CD8-positive, alpha-beta memory T cell (primary cell): ENCODE measurements at places on chromosomes 5 and 9. TPM values are rescaled to one million over a fixed set of nuclear protein-coding genes. Genes with fewer than 3 reads are reported as not detected.

- H3K36me3 ChIP-seq, result no peaks in the 10 kb centered on the region
- no peaks in the 10 kb centered on the region for H3K4me1 ChIP-seq
- no peaks in the 10 kb centered on the region for H3K27me3 ChIP-seq
- H3K27ac ChIP-seq, result no peak overlapping the region
- DNase-seq, result no peak
These were observed 19.0 kb downstream of the CCNJL start for GRCh38 chr5:160293386-160293785.

MYOZ3 gene
- total RNA-seq, result not detected

GRCh38 chr9:137129456-137130175 lies 9.3 kb upstream of the GRIN1 start:
- peak overlapping the region; percentile 81 for H3K27ac ChIP-seq
- H3K4me1 ChIP-seq, result peaks cover 25% of the 10 kb centered on the region
- peak; percentile 89 for DNase-seq
- H3K4me3 ChIP-seq, result peak overlapping the region; percentile 78
- H3K36me3 ChIP-seq, result no peaks in the 10 kb centered on the region

TEX48 gene
- 0.86 TPM for total RNA-seq

DNA sequence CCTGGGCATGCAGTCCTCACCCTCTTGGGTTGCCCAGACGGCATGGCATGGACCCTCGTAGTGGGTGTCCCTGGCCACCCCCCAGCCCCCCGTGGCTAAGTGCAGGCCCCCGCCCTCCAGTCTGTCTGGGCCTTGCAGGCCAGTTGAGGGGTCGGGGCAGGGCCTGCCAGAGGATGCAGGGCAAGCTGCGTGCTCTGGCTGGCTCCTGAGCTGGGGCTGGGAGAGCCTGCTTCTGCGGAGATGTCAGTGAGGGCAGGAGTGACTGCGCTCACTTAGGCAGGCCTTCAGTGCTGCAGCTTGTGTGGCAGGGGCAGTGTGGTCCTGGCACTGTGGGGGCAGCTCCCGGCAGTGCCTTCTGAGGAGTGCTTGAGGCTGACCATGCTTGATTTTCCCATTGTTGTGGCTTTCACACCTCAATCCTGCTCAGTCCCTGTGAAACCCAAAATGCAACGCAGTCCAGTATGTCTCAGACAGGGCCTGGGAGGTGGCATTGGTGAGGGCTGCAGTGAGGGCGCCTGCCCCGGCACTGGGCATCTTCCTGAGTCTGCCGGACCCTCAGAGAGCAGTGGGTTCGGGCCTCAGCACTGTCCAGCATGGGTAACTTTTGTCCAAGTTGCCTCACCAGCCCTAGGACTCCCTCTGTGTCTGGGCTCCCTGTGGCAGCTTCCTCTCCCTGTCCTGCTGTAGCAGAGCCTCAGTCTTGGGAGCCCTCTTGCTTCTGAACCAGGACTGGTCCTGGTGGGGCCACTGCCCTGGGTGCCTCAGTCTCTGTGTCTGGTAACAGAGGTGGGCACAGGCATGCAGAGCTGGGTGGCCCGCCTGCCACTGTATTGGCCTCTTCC lies 93.0 kb downstream of the PHF2 start:
- no peak overlapping the region for H3K4me3 ChIP-seq
- no peaks in the 10 kb centered on the region for H3K4me1 ChIP-seq
- peak; percentile 39 for DNase-seq
- no peaks in the 10 kb centered on the region for H3K27me3 ChIP-seq

DNA sequence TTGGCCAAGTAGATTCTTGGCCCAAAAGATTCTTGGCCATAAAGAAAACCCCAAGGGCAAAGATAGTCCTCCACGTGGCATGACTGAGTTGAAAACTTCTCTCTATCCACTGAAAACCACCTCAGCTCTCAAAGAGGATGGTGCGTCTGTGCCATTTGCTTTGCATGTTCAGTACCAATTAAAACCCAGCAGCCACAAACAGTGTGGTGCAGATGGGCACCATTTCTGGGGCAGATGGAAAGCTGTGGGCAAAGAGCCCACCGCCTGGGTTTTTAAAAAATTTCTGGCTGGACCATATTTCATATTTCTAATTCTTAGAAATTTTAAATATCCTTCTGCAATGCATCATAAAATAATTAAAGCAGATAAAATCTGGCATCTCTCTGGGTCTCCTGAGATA lies 84.5 kb upstream of the PUM3 start:
- no peaks in the 10 kb centered on the region for H3K4me1 ChIP-seq
- H3K27me3 ChIP-seq, result no peaks in the 10 kb centered on the region
- no peaks in the 10 kb centered on the region for H3K36me3 ChIP-seq
- DNase-seq, result no peak

DNA sequence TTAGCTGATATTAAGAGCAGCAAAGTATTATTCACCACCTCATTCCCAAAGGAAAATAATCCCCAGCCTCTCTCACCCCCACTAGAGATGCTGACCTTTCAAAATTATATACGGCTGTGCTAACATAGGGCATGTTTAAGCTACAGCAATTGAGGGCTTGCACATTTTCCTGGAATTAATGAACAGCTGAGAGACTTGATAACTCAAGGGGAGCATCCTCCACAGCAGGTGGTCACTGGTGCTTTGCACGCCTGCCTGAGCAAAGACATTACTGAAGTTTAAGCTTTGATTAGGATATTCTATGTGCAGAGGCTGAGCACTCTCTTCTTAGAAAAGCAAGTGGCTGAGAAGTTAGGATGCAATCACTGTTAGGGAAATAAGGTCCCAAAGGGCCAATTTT lies 230.9 kb downstream of the FAM114A2 start:
- H3K27ac ChIP-seq, result no peak overlapping the region
- H3K4me1 ChIP-seq, result no peaks in the 10 kb centered on the region
- no peaks in the 10 kb centered on the region for H3K36me3 ChIP-seq

GRCh38 chr5:141732417-141732816 lies 50.4 kb upstream of the ARAP3 start:
- no peak overlapping the region for H3K27ac ChIP-seq
- H3K4me1 ChIP-seq, result no peaks in the 10 kb centered on the region
- no peaks in the 10 kb centered on the region for H3K36me3 ChIP-seq
- H3K4me3 ChIP-seq, result no peak overlapping the region

DNA sequence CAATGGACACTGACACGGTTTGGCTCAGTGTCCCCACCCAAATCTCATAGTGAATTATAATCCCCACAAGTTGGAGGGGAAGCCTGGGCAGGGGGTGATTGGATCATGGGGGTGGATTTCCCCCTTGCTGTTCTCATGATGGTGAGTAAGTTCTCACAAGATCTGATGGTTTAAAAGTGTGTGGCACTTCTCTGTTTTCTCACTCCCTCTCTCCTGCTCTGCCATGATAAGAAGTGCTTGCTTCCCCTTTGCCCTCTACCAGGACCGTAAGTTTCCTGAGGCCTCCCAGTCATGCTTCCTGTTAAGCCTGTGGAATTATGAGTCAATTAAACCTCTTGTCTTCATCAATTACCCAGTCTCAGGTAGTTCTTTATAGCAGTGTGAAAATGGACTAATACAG lies 115.8 kb upstream of the KIF2A start:
- H3K4me3 ChIP-seq, result no peak overlapping the region
- H3K27ac ChIP-seq, result no peak overlapping the region
- no peaks in the 10 kb centered on the region for H3K27me3 ChIP-seq
- H3K36me3 ChIP-seq, result no peaks in the 10 kb centered on the region
- no peaks in the 10 kb centered on the region for H3K4me1 ChIP-seq
- DNase-seq, result no peak
